ENCODE measurements at places on chromosomes 1 and 21.
A peak's percentile ranks its signal among the peaks of the same experiment; 100 is the strongest.

- peak; percentile 86 for DNase-seq
Observed at GRCh38 chr1:110524311-110525248, 5.6 kb upstream of the KCNA10 start.

GRCh38 chr1:210786546-210786945 lies 347.4 kb downstream of the KCNH1 start:
- no peak for DNase-seq

DNA sequence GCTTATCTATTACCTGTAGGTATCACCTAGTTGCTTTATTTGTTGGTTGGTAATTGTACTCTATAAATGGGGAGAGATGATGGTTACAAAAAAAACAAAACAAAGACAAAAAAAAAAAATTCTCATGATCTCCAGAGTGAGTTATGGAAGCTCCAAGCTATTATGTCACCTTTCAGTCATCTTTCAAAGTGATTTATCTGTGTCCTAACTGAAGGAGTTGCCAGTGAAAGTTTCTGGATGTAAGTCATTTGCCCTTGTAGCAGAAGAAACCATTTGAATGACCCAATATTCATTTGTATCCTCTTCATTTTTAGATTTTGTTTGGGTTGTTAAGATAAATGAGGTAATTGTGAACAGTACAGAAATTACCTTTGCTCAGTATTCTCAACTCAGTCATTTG lies 3.6 kb downstream of the SLC35F3 start:
- no peak for DNase-seq

- no peak for DNase-seq
Observed at GRCh38 chr1:183273300-183273699, 87.2 kb downstream of the LAMC2 start.

DNA sequence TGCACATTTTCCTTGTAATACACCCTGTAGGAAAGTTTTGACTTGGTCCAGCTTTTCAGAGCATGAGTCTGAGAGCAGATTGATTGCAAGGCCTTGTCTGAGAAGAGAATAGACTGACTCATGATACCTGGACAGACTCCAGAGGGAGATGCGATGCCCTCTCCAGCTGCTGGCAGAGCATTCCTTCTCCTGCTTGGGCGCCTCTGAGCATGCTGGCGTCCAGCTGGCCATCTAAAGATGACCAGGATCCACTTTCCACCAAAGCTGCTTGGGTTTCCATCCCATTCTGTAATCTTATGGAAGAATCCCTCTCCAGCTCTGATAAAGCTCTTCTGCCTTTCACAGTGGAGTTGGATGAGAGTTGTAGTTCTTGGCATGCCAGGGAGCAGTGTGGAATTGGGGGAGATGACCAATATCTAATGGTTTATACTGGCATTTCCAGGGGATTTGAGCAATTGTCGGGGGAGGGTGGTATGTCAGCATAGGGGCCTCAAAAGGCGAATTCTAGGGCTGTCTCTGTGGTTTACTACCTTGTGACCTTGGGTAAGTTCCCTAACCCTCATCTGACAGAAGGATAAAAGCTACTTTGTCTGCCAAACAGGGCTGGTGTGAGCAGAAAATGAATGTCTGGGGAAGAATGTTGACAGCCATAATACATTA lies 19.5 kb downstream of the SZRD1 start:
- DNase-seq = no peak

DNA sequence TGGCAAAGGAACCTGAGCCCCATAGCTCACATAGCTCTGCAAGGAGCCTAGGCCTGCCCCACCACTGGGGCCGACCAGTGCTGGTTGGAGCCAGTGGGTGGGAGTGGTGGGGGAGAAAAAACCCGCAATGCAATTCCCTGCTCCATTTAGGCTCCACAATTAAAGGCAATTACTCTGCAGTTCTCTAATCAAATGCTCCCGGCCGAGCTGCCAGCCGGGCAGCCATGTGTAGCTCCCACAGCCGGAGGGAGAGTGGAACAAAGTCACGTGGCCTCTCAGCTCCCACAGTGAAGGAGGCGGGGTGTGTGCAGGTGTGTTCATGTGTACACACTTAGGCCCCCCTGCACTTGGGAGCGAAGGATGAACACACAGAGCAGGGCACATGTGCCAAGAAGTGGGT lies 81.6 kb downstream of the KIRREL1 start:
- DNase-seq = no peak

DNA sequence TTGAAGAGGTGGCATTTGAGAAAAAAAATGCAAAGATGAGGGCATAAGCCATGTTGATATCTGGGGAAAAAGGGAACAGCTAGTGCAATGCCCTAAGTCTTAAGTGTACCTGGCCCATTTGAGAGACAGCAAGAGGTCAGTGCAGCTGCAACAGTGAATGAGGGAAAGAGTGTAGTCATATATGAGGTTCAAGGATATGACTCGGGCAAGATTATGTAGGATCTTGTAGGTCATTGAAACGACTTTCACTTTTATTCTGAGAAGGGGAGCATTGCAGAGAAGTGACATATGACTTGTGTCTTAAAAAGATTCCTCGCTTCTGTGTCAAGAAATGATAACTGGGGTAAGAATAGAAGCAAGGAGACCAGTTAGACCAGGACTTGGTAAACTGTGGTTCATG lies 31.0 kb downstream of the NTMT2 start:
- DNase-seq = no peak
